Glomerular endothelial cell (primary cell): ENCODE measurements at places on chromosomes 3 and 15. TPM values are rescaled to one million over a fixed set of nuclear protein-coding genes. Genes with fewer than 3 reads are reported as not detected.

- DNase-seq, result no peak
Observed at GRCh38 chr3:97872525-97873042, 50.8 kb downstream of the CRYBG3 start.

DNA sequence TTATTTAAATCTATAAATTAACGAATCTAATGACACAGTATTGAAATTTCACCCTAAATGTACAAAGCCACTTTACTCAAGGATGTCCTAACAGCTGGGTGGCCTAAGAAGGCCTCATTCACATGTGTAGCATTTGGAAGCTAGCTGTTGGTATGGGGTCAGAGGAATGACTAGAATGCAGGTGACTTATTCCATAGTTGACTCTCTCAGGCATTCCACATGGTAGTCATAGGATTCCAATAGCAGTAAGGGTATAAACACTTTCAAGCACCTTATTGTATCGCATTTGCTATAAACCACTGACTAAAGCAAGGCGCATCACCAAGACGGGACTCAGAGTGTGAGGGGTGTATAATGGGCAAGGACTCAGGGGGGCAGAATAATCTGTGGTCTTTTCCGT lies 294.8 kb upstream of the EPHA3 start:
- DNase-seq, result no peak

ADIPOQ gene
- not detected in 2 replicates for total RNA-seq

DNA sequence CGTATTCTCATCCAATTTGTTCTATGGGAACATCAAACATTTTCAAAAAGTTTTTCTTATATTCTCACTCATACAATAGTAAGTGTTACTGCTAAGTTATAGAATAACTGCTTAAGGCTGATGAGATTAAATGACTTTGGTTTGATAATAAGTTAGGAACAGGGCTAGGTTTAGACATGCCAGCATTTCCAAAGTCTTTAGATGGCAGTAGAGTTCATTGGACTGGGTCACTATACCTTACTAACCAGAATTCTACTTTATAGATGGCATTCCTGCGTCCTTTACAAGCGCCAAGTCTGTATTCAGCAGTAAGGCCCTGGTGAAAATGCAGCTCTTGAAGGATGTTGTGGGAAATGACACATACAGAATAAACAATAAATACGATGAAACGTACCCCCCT lies 21.7 kb downstream of the PLAAT1 start:
- DNase-seq, result no peak

- no peak for DNase-seq
Observed at GRCh38 chr15:43511012-43511885, 6.2 kb upstream of the MAP1A start.

CLK3 gene
- total RNA-seq, result 72.4 and 102 TPM in 2 replicates

DNA sequence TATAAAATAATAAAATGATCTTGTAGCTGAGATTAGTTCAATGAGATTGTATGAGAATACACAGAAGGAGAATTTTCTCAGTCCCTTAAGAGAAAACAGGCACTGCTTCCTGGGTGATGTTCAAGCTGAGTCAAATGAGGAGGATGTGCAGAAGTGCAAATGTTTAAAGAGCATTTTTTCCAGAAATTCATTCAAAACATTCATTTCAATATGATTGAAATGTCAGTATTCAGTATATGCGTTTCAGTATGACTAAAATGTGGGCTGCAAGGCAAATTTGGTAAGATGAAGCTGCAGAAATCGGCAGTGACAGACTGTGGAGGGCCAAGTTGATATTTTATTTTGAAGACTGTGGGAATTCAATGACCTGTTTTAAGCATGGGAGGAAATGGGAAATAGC lies 19.3 kb upstream of the PYDC2 start:
- DNase-seq, result no peak

HYPK gene
- total RNA-seq, result 14.8 and 17.2 TPM in 2 replicates

SEMA3G gene
- 4.9 and 61.3 TPM in 2 replicates for total RNA-seq

TMEM108 gene
- 0.34 and 0.53 TPM in 2 replicates for total RNA-seq

DNA sequence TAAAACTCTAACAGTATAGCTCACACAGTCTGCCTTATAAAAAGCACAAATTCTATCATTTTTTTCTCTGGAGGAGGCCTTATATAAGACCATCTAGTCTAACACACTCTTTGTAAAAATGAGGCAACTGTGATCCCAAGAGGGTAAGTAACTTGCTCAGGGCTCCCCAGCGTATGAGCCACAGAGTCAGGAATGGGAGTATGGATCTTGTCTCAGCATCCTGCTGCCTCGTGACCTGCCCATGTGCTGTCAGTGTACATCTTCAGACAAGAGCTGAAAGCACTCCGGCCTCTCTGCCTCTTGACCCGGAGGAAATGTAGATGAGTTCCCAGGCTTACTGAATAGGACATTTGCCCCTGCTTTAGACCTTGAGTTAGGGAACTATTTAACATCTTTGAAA lies 28.4 kb upstream of the MEF2A start:
- DNase-seq, result no peak

DNA sequence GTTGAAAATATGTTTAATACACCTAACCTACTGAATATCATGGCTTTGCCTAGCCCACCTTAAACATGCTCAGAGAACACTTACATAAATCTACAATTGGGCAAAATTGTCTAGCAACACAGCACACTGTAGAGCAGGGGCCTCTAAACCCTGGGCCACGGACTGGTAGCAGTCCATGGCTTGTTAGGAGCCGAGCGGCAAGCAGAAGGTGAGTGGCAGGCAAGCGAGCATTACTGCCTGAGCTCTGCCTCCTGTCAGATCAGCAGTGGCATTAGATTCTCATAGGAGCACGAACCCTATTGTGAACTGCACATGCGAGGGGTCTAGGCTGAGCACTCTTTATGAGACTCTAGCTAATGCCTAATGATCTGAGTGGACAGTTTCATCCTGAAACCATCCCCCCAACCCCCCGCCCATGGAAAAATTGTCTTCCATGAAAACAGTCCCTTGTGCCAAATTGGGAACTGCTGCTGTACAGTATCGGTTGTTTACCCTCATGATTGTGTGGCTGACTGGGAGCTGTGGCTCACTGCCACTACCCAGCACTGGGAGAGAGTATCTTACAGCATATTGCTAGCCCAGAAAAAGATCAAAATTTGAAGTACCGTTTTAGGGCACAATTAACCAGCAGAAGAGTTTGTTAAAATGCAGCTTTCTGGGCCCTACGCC lies 26.1 kb downstream of the CMSS1 start:
- no peak for DNase-seq

DNA sequence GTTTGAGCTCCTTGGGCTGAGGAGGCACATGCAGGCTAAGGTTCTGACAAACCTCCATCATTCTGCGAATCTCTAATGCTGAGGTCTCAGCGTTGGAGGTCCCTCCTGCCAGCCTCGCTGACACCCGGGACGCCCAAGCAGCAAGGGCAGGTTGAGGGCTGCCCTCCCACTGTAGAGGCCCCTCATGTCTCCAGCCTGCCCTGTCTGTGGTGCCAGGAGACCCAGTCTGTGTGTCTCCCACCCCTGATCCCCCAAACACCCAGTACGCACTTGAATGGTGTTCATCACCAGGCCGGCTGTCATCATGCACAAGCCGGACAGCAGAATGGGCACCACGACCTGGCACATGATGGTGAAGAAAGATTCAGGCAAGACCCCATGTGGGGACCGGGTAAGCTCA lies 27.8 kb downstream of the SLC41A3 start:
- no peak for DNase-seq

ISLR2 gene
- 0.12 TPM in 1 of 2 replicates, not detected in the other for total RNA-seq

SERPINI2 gene
- total RNA-seq, result not detected in 2 replicates

- no peak for DNase-seq
Observed at GRCh38 chr3:183033746-183034145, 53.4 kb upstream of the DCUN1D1 start.

- no peak for DNase-seq
Observed at GRCh38 chr3:165830746-165831145, 6.5 kb downstream of the BCHE start.

- no peak for DNase-seq
Observed at GRCh38 chr3:187051724-187052366, 87.5 kb downstream of the RPL39L start.

GP5 gene
- total RNA-seq, result 0.29 TPM in 1 of 2 replicates, not detected in the other

- no peak for DNase-seq
Observed at GRCh38 chr15:47929138-47929803, 191.5 kb upstream of the SLC24A5 start.

ICE2 gene
- total RNA-seq, result 37.6 and 41.8 TPM in 2 replicates

DNA sequence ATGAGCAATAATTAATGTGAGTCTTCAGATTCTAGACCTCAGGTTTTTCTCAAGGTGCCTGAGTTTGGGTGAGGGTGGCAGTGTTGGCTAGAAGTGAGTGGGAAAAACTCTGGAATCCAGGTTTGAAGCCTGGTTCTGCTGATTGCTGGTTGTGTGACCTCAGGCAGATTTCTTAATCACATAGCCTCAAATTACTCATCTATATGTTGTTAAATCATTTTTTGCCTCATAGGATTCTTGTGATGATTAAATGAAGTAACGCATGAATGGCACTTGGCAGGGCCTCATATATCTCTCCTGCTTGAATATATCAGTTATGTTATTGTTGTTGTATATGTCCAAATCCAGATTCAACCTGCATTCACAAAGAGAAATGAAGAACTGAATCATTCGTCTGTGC lies 60.5 kb downstream of the NR2F2 start:
- no peak for DNase-seq

HYKK gene
- total RNA-seq, result 1.2 and 3.0 TPM in 2 replicates

DNA sequence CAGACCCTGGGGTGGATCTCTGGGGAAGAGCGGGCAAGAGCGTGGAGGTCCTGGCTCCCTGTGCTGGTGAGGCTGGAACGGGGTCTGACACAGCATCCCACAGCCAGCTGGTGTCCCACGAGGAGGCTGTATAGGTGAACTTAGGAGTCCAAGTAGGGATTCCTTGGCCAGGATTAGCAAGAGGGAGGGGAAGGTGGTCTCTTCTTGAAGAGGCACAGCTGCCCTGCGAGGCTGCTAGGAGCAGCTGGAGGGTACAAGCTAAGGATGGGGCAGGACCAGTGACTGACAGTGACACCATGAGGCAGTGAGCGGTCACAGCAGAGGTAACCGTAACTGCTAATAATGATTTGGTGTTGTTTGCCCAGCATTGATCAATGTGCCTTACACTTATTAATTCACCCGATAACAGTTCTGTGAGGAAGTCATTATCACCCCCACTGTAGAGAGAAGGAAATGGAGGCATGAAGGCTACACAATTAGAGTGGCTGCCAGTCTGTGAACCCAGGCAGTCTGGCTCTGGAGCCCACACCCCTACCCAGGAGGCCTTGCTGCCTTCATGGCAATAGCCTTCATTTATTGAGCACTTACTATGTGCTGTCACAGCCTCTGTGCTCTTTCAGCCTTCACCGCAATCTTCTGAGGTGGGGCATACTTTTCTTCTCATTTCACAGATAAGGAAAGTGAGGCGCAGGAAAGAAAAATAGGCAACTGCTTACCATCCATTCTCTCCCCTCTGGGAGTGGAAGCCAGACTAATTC lies 59.4 kb downstream of the TMEM44 start:
- no peak for DNase-seq

- DNase-seq, result no peak
Observed at GRCh38 chr3:53817809-53818208, 28.4 kb downstream of the CHDH start.

- no peak for DNase-seq
Observed at GRCh38 chr3:73786321-73786807, 161.6 kb upstream of the PDZRN3 start.

POPDC2 gene
- 1.3 and 1.6 TPM in 2 replicates for total RNA-seq
